Left ventricle myocardium inferior (tissue), 1 donor: ENCODE measurements at places on chromosomes 13 and 19. TPM values are rescaled to one million over a fixed set of nuclear protein-coding genes. Genes with fewer than 3 reads are reported as not detected.

Gene TMPRSS9
- total RNA-seq = not detected

Gene EBI3
- total RNA-seq = 0.49 TPM

Gene TMEM238
- total RNA-seq = 0.69 TPM

Gene ATP7B
- 3.8 TPM for total RNA-seq

Gene SCGB2B2
- total RNA-seq = not detected

Gene DAND5
- total RNA-seq = 12.7 TPM

Gene PPP1R12C
- 228 TPM for total RNA-seq

Gene CNMD
- not detected for total RNA-seq

Gene MEIS3
- total RNA-seq = 3.2 TPM

Gene FOXO1
- 13.2 TPM for total RNA-seq

Gene GRIN2D
- 0.30 TPM for total RNA-seq

Gene NLRP4
- total RNA-seq = not detected

Gene SHC2
- total RNA-seq = 11.3 TPM

Gene FPR3
- total RNA-seq = 3.6 TPM

Gene OR4F17
- total RNA-seq = not detected

Gene CYP4F8
- not detected for total RNA-seq

Gene C13orf42
- total RNA-seq = not detected

Gene ZNF546
- total RNA-seq = 7.8 TPM

Gene FPR2
- total RNA-seq = 0.74 TPM

Gene SLC6A16
- 1.1 TPM for total RNA-seq
